Dorsolateral prefrontal cortex (tissue), 122 donors: ENCODE measurements at places on chromosomes 12 and 14. TPM values are rescaled to one million over a fixed set of nuclear protein-coding genes. Genes with fewer than 3 reads are reported as not detected.
A peak's percentile ranks its signal among the peaks of the same experiment; 100 is the strongest.

KRT2 gene
- not detected for total RNA-seq

PTPN11 gene
- 190 TPM for total RNA-seq

RAD9B gene
- 2.9 TPM for total RNA-seq

ACOT6 gene
- not detected for total RNA-seq

NTF3 gene
- total RNA-seq, result not detected

GRCh38 chr12:83759906-83760305 is 1073.2 kb downstream of the TMTC2 start:
- no peak for DNase-seq

GRCh38 chr12:9869307-9870161 is at the start of gene CLEC2B:
Gene CLEC2B (minus strand): TSS chr12:9869354.
- DNase-seq, result no peak

DNA sequence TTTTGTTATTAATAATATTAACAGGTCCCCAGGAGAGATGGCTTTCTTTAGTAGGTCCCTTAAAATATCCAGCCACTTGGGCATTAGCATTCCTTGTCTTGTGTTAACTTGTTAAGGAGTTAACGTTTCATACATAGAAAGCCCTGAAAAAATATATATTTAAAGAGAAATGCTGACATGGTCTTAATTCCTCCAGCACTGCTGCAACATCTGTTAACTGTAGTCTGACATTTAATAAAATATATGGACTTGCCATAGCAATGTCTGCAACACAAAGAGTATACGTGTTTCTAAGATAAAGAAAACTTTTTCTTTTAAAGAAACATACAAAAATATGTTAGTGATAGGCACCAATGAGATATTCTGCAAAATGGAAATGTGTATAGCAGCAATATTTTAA is 10.0 kb downstream of the SLC38A4 start:
- no peak for DNase-seq

- no peak for DNase-seq
These were observed 11.3 kb upstream of the PRIMA1 start for GRCh38 chr14:93799617-93799988.

- no peak for DNase-seq
These were observed 44.7 kb downstream of the CPM start for GRCh38 chr12:68888243-68888642.

- DNase-seq, result no peak
These were observed 94.0 kb downstream of the TBX5 start for GRCh38 chr12:114311974-114312373.

DNA sequence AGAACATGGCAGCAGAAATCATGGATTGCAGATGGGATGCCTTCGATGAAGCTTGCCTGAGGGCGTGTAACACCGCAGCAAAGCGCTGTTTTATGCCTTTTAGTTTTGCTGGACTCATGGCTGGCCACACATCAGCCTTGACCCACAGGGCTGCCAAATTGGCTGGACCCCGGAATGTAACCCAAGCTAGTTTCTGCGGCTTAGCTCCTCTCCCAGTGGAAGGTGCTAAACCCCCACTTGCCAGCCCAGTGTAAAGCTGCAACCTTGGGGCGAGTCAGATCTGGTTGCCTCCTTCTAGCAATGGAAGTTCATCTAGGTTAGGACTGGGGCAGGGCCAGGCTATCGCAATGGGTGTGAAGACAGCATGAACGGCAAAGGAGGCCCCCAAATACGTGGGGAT is 38.3 kb downstream of the MEG3 start:
- peak; percentile 27 for DNase-seq

GRCh38 chr12:75269209-75269608 is 59.6 kb upstream of the KCNC2 start:
- DNase-seq, result no peak
